ENCODE measurements at places on chromosomes 2 and 18.

- DNase-seq = no peak
Observed at GRCh38 chr2:141889788-141890187, 241.0 kb downstream of the LRP1B start.

DNA sequence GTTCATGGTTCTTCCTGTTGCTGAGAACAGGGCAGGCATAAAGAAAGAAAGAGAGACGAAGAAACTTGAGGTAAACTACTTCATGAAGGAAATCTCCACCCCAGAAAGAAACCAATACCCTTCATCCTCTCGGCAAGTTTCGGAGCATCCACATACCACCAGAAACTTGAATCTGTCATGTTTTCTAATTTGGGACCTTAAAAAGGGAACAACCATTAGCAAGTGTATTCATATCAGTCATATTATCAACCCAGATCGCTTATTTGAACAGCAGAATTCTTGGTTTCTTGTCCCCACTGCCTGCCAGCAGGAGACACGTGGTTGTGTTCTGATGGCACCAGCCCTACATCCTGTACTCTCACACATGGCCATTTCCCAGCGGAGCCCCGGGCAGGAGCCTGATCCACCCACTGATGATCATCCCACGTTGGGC is 53.2 kb upstream of the FZD7 start:
- no peak for DNase-seq

GRCh38 chr2:110105608-110106467 is 9.8 kb downstream of the MALL start:
- no peak for DNase-seq

DNA sequence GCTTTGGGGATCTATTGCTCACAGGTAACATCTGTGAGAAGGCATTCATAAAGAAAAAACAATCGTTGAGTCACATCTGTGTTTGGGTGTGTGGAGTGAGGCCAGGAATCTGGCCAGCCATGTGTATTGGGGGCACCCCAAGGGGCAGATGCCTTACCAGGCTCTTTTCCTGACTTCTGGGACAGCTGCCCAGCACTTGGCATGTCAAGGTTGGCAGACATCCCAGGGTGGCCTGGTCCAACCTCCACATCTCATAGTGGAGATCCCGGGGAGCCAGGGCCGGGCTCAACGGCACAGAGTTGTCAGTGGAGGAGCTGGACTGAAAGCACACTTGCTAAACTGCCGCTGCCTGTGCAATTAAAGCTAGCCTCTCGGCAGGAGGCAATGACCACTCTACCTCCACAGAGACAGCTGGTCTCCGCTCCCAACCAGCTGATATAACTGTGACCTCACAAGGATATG is 75.3 kb upstream of the MGAT4A start:
- DNase-seq = peak; percentile 71

GRCh38 chr2:50401772-50402653 is 629.9 kb downstream of the NRXN1 start:
- DNase-seq = peak; percentile 72

GRCh38 chr2:23593752-23594459 is 208.9 kb downstream of the KLHL29 start:
- peak; percentile 67 for DNase-seq

- no peak for DNase-seq
Observed at GRCh38 chr18:24270358-24270936, 127.2 kb downstream of the OSBPL1A start.

DNA sequence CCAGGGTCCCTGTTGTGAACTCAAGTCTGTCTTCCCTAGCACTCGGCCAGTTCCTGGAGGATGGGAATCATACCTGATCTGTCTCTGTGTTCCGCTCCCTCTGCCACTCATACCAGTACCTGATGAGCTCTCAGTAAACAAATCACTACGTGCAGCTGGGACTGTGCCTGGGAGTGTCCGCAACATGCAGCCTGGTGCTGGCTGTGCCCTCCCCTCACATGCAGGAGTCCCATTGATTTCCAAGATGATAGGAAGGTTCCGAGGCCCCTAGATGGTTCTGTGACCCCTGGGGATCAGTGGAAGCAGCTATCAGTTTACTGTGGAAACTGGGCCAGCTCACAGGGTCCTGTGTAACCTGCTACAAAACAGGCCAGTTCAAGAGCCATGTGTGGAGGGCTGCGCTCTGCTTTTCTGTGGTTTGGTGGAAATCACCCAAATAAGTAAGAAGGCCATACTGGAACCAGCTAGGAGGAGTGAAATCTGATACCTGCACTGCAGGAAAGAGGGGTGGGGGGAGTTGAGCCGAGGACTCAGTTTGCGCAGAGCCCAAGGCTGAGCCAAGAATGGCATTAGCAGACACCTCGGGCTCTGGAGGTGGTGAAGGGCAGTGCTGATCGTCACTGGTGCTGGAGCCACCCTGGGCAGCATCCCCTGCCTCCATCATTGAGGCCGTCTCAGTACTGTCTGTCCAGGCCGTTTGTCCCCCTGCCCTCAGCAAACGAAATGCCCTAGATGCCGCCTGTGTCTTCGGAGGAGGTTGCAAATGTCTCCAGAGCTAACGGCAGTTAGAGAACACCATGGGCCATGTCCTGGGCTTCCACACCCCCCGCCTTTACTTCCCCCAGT is 93.3 kb downstream of the KLHL29 start:
- no peak for DNase-seq

GRCh38 chr2:42029171-42029570 is 18.6 kb upstream of the PKDCC start:
- DNase-seq = no peak

Data from NCI-H1694 (cell line).